H7 (cell line): ENCODE measurements at places on chromosomes 1 and 21. TPM values are rescaled to one million over a fixed set of nuclear protein-coding genes. Genes with fewer than 3 reads are reported as not detected.

SEMA4A gene
- total RNA-seq: 10.3 and 15.8 TPM in 2 replicates

DIPK1A gene
- total RNA-seq: 3.1 and 3.4 TPM in 2 replicates

CCDC17 gene
- total RNA-seq: 3.0 and 7.4 TPM in 2 replicates

GJA8 gene
- total RNA-seq: not detected in 2 replicates

LCE6A gene
- not detected in 2 replicates for total RNA-seq

SPATA46 gene
- total RNA-seq: not detected in 2 replicates

SPRR1B gene
- not detected in 2 replicates for total RNA-seq

AIRE gene
- 0.07 and 0.31 TPM in 2 replicates for total RNA-seq

AMPD2 gene
- 78.0 and 83.7 TPM in 2 replicates for total RNA-seq

GPA33 gene
- 0.59 and 0.69 TPM in 2 replicates for total RNA-seq

KRTAP19-3 gene
- total RNA-seq: not detected in 2 replicates

CD5L gene
- not detected in 2 replicates for total RNA-seq

PGLYRP3 gene
- total RNA-seq: not detected in 2 replicates

SPSB1 gene
- total RNA-seq: 4.2 and 6.5 TPM in 2 replicates

HES4 gene
- total RNA-seq: 11.3 and 17.5 TPM in 2 replicates
